Stimulated activated CD8-positive, alpha-beta memory T cell treated with anti-CD3 and anti-CD28 coated beads, Interleukin-7, amount 100 ng/mL, for 1 hour (primary cell): ENCODE measurements at places on chromosomes 1 and 21.

DNA sequence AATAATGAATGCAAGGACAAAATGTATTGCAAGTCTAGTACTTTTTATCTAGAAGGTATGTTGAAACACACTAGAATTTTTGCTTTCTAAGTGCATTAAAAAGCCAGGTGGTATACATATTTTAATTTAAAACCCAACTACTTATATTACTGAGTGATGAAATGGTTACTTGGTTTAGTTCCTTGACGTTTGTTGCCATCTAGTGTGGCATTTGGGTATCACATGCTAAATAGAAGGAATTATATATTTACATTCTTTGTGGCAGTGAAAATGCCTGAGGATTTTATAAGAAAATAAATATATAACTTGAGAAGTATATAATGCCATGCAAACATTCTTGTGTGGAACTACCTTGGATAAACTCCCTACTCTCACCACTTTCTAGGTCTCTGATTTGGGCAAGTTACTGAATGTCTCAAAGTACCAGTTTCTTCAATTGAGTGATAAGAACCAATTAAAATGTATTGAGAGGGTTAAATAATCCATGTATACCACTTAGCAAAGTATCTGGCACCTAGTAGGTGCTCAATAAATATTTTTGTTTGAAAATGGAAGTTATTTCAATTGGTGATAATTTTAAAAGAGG lies 69.6 kb downstream of the SDCCAG8 start:
- no peak for DNase-seq

GRCh38 chr21:35674895-35675470 lies 385.3 kb downstream of the SETD4 start:
- DNase-seq = no peak

GRCh38 chr1:202765721-202766120 lies 42.5 kb downstream of the KDM5B start:
- DNase-seq = no peak

DNA sequence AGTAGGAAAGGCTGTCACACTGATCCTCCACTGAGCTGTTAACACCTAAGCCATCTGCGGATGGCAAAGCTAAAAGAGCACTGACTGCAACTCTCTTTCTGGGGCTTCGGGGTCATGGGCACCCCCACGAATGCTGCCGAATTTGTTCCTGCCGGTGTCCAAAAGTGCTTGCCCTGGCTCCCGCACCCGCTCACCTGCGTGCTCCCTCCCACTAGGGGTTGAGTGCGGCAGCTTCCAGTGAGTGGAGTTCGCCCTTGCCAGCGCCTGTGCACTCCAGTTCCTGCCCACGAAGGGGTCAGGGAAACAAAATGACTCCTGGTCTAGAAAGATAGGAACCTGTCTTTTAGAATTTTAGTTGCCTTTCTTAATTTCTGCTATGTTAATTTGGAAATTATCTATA lies 78.7 kb downstream of the IFI44 start:
- no peak for DNase-seq

DNA sequence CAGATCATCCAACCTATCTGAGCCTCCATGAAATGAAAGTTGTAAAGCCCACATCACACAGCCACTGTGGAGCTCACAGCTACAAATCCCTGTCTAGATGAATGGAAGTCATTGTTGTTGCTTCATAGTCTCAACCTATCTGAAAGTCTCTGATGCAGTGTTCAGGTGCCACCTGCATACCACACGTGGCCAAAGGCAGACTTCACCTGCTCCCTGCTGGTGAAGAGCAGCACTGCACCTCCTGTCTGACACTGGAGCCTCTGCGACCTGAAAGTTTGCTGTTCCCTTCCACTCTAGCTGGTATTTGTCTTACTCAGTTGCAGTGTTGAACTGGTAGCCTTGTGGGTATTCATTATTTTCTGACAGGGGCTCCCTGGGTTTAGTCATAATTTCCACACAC lies 18.4 kb downstream of the LORICRIN start:
- DNase-seq = no peak

GRCh38 chr1:170714163-170714562 lies 50.2 kb downstream of the PRRX1 start:
- DNase-seq = no peak

GRCh38 chr21:14569868-14570267 lies 23.8 kb upstream of the SAMSN1 start:
- DNase-seq = no peak

DNA sequence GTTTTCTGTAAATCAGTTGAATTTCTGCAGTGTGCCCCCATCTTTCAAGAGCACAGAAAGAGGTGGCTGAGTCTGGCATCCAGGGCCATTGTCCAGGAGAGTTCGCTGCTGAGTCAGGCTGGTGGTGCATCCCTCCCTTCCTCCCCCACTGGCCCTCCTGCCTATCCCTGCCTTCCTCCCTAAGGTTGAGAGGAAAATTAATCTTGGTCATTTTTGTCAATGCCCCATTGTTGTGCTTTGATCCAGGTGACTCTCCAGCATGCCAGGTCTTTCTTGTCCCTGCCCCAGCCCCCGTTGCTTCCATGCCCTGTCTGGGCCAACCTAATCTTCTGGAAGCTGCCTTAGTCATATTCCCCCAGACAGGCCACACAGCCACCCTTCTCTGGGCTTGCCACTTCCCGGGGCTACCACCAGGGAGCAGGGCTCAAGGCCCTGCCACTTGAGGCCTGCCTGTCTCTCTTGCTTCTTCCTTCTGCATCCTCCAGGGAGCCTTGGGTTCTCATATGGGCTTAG lies 26.6 kb downstream of the PROK1 start:
- no peak for DNase-seq
